CD4-positive, alpha-beta T cell treated with Interleukin-15 for 1 hour (primary cell): ENCODE measurements at places on chromosomes 7 and 10.
A peak's percentile ranks its signal among the peaks of the same experiment; 100 is the strongest.

DNA sequence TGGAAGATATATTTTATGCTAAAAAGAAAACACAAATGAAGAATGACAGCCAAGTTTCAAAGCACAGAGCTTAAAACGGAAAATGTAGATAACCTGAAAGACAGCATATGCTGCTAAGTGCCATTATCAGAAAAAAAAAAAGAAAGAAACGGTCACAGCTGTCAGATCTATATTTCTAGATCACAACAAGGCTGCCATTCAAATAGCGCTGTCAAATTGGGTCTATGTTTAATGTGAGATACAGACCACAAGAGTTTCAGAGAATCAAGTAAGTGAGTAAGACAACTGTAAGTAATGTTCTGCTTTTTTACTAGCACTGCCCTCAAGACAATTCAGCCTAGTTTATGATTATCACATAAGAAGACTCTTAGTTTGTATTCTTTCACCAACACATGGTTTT is 66.1 kb upstream of the RNF148 start:
- DNase-seq = no peak

DNA sequence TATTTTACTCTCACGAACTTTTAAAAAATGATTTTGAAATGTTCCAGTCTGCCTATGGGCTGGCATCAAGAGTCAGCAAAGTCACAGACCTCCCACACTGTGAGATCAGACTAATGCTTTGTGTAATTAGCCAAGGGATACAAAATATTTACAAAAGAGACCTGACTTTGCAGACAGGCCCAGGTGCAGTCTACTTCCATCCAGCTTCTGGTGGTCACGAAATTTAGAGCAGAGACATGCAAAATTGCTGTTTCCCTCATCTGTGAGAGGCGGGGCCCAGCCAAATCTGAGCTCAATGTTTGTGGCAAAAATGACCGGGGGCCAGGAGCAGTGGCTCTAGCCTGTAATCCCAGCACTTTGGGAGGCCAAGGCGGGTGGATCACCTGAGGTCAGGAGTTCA is 82.5 kb upstream of the PITRM1 start:
- no peak for DNase-seq

DNA sequence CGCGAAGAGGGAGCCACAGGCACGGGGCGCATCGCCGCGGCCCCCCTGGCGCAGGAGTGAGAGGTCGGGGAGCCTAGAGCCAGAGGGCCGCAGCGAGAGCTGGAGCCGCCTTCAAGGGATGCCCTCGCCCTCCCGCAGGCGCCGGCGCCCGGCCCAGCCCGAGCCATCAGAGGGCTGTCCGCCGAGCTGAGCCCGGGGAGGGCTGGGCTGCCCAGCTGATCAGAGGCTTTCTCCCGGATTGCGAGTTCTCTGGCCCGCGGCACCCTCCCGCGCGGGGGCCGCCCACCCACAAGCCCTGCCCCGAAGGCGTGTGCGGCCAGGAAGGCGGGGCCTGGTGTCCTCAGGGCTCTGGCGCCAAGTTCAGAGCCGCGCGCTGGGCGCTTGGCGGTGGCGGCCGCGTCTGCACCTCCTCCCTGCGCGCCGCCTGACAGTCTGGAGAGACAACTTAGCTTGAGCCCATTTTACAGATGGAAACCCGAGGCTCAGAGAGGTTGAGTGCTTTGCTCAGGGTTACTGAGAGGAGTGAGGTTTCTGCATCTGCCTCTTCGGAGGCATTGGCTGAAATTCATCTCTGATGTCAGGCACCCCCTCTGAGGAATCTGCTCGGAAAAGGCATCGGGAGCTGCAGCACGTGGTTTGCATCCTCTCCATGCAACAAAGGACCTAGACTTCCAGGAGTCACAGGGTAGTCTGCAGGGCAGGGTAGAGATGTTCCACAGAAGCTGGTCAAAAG is 3.8 kb upstream of the ANTXRL start:
- peak; percentile 71 for DNase-seq

- no peak for DNase-seq
These were observed 6.9 kb downstream of the WEE2 start for GRCh38 chr7:141715018-141715417.

GRCh38 chr7:53470336-53470970 is 435.0 kb downstream of the POM121L12 start:
- DNase-seq = no peak
